Activated T-helper 9 cell treated with anti-CD3 and anti-CD28 coated beads, Interleukin-2, amount 50 U/mL, for 16 hours (primary cell): ENCODE measurements at places on chromosomes 4 and X.

DNA sequence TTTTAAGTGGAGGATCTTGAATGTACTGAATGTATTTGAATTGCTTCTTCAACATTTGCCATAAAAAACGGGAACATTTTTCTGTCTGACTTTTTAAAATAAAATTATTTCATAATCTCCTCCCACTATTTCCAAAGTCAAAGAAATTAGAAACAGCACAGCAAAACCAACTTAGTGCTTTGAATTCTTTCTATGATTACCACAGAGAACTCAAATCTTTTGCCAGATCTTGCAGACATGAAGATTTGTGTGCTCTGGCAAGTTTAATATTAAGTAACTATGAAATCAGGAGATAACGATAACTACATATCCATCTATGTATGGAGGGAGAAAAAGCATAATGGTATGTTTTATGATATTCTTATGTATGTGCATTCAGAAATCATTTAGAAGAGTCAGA, 982.2 kb downstream of the PCDH7 start:
- DNase-seq: no peak

- no peak for DNase-seq
Observed at GRCh38 chrX:1210844-1211243, 1.6 kb downstream of the CRLF2 start.

- DNase-seq: no peak
Observed at GRCh38 chrX:19852014-19853005, 35.1 kb downstream of the SH3KBP1 start.

DNA sequence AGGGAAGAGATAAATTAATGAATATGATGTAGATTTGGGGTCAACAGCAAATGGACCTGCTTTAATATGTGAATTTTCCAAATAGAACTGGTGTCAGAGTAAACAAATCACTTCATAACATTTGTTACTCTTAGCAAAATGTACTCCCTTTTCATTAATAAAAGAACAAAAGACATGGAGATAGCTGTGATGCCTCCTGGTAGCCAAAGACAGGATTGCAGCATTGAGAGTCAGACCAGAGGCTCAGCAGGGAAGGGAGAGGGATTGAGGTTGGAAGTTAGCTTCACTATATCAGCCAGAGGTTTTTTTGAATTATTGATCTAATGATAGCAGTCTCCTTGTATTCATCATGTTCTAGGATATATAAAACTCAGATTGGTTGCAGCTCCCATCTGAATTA, 17.4 kb upstream of the RAB40A start:
- no peak for DNase-seq

DNA sequence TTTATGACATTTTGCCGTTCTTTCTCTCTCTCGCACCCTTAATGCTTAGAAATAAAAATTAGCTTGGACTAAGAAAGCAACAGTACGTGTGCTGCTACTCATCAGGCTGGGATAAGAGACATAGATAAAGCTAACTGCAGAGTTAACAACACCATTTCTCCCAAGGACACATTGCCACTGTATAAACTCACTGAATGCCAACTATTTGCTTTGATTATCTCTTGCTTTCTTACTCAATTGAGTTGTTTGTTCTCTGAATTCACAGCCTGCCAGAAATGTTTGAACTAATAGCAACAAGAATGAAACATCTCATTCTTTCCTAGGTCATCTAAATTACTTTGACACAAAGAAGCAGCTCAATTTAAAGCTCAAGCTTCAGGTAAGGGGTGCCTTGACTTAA, 34.6 kb downstream of the F8 start:
- DNase-seq: no peak

GRCh38 chr4:71814433-71814832, 30.6 kb upstream of the GC start:
- DNase-seq: no peak

GRCh38 chrX:115696039-115696438, 135.1 kb downstream of the PLS3 start:
- no peak for DNase-seq

DNA sequence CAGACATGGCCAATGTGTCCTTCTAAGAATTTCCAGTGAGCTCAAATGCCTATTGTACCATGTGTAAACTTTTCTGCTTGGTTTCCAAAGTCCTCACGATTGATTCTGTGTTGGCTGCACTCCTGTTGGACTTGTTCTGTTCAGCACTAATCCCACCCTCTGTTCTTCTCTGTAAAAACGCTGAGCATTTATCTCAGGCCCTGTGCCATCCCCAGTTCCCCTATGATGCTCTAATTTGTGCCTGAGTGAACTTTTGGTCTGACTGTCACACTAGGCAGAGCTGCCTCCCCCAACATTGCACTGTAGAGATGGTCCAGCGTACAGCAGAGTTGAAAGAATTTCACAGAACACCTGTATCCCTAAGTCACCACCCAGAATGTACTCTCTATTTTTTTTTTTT, 76.1 kb upstream of the STS start:
- DNase-seq: no peak

DNA sequence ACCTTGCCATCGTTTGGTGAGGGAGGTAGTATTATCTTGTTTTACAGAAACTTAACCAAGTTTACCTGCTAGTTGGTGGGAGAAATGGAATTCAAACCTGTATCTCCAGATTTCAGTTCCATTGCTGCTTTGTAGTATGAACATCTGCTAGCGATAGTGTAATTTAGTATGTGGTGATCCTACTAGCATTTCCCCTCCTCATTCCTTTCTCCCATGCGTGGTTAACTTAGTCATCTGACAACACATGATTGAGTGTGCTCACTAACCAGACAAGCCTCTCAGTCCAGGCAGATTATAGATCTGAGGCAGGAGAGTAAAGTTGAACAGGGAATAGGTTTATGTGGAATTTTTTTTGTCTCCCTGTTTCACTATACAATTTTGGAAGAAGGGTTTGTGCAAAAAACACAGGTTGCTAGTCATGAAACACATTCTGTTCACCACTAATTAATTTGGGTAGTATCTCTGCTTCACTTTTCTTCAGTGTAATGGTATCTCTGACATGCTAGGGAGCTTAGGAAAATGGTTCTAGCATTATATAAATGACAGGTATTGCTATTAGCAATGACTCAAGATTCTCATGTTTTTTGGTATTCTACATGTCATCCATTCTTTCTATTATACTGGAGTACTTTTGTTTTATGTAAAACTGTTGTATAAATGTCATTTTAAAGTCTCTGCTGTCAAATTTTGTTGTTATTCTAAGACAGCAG, 21.7 kb downstream of the RBPJ start:
- no peak for DNase-seq

- no peak for DNase-seq
Observed at GRCh38 chr4:184059099-184059498, 154.0 kb downstream of the STOX2 start.

DNA sequence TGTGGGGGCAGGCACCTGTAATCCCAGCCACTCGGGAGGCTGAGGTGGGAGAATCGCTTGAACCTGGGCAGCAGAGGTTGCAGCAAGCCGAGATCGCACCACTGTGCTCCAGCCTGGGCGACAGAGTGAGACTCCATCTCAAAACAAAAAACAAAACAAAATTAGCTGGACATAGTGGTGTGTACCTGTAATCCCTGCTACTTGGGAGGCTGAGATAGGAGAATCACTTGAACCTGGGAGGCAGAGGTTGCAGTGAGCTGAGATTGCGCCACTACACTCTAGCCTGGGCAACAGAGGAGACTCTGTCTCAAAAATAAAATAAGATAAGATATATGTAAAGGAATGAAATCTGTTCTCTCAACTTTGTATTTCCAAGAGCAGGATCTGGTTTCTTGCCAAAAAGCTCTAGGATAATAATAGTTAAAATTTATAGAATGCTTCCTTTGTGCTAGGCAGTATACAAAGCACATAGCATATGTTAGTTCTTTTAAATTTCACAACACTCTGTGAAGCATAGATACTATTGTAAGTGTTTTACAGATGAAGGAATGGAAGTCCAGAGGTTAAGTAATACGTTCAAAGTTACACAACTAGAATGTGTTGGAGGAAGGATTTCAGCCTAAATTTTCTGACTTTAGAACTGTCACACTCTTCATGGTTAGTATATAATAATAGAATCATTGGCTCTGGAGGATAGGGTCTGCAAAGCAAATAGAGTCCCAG, 10.3 kb downstream of the MRPL1 start:
- DNase-seq: no peak

DNA sequence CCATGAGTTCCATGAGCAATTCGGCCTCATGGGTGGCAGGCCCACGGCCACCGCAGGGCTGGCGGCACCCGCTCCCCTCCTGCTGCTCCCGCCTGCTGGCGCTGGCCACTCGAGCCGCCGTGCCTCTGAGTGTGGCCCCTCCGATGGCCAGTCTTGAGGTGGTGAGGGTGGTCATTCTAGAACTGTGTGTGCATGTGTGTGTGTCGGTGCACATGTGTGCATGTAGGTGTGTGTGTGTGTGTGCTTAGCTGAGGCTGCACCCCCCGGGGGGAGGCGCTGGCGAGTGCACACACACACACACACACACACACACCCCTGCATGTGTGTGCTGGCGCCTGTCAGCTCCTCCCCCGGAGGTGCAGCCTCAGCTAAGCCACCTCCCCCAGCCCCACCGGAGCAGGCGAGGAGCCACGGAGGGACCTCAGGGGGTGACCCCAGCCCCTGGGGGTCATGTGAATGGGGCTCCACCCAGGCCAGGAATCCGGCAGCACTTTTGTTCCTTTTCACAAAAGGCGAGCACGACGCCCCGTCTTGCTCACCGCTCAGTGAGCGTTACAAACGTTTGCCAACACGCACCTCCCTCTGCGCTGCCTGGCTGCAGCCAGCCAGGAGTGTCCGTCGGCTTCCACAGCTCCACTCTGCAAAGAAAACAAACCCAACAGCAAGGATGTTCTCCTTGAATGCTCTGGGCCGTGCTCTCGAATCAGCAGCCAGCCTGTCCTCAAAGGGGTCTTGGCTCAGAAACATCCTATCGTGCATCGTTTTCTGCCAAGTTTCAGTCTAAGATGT, 29.9 kb downstream of the FGFRL1 start:
- no peak for DNase-seq

DNA sequence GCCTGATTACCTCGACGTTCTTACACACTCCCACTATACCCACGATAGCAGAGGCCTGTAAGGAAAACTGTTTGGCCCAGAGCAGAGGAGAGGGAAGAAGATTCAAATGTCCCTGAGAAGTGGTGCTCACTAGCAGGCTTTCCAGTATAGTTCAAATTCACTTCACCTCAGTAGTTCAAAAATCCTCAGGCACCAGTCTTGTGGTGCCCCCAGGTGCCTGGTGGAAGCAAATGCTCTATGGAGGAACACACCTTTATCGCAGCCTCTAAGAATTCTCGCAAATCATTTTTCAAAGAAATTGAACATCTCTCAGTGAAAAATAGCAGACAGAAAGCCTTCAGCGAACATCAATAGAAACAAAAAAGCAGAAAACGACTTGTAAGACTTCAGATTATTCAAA, 12.2 kb upstream of the MTMR1 start:
- no peak for DNase-seq

- DNase-seq: no peak
Observed at GRCh38 chr4:57070461-57070860, 39.7 kb downstream of the IGFBP7 start.

GRCh38 chr4:4836044-4836443, 23.4 kb upstream of the MSX1 start:
- no peak for DNase-seq

DNA sequence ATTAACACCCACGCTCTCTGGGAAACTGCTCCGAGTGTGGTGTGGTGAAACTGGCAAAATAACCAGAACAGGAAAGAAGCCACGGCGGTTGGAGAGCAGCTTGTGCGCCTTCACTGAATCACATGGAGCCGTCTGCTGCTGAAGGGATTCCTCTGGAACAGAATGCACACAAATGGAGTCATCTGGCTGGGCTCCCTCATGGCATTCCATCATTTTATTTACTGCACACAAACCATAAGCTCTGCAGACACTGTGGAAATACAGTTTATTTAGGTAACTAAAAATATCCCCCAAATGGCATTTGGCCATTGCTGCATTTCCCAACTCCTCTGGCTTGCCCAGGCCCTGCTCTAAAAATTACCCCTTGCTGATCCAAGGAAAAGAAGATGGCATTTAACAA, 187.0 kb upstream of the S100G start:
- no peak for DNase-seq

GRCh38 chr4:182770259-182770995, 146.8 kb downstream of the DCTD start:
- DNase-seq: no peak

DNA sequence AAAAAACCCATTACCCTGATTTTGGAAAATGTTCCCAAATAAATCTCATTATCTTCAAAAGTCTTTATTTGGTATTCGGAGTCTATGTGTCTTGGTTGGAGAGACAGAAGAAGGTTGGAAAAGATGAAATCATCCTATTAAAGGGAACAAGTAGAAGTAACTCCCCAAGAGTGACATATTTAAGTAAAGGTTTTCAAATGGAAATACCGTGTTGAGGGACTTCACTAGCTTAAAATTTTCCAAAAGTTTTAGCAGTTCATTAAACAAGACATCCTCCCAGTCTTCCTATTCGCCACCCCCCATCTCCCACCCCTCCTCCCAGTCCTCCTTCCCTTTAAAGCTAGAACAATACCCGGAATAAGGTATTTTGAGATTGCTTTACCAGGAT, 62.7 kb upstream of the CCDC160 start:
- DNase-seq: no peak

- DNase-seq: no peak
Observed at GRCh38 chrX:100975212-100975611, 5.7 kb downstream of the ARL13A start.

DNA sequence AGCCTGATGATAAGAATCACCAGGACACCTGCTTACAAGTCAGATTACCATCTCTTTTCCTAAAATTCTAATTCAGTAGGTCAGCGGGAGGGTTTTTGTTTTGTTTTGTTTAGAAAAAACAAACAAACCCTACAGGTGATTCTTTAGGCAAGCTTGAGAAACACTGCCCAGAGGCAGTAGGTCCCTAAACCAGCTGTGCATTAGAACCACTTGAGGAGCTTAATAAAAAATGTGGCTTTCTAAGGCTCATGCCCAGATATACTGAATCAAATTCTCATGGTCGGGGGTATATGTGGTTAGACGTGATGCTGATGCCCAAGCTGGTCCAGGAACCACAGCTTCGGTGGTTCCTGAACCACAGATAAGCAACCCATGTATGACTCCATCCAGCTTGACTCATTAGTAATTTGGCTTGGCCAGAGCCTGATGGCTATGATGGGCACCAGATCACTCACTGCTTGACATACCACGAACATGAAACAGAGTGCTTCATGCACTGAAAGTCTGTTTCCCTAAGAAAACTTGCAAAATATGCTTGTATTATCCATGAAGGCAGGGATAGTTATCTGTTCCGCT, 338.1 kb upstream of the F9 start:
- no peak for DNase-seq

GRCh38 chr4:6001680-6002491, 16.3 kb downstream of the C4orf50 start:
- DNase-seq: no peak

DNA sequence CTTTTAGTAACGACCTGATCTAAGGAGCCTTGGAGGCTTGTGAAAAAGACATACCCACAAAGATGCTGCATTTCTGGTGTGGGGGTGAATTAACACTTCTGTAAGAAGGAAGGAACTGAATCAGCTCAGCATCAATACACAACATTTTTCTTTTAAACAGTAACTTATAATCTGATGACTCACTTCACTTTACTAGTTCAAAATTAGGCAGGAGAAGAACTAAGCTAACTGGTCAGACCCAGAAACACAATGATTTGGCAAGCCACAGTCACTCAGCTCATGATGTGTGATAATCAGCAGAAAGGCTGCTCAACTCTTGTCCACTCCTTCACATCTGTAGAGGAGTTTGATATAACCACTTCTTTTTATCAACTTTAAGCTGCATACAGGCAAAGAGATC, 4.6 kb downstream of the MMAA start:
- no peak for DNase-seq

GRCh38 chr4:60400593-60400992, 799.5 kb upstream of the ADGRL3 start:
- no peak for DNase-seq

- no peak for DNase-seq
Observed at GRCh38 chr4:77582711-77583110, 22.9 kb upstream of the CXCL13 start.
